Renal pelvis (tissue), 12 donors: ENCODE measurements at places on chromosomes 2 and 18. TPM values are rescaled to one million over a fixed set of nuclear protein-coding genes. Genes with fewer than 3 reads are reported as not detected.

SLC5A7 gene
- polyA plus RNA-seq: 0.76 TPM

ERICH2 gene
- 2.5 TPM for polyA plus RNA-seq

HOXD12 gene
- polyA plus RNA-seq: 1.1 TPM

BOLL gene
- not detected for polyA plus RNA-seq

LCT gene
- 0.04 TPM for polyA plus RNA-seq

UGT1A5 gene
- polyA plus RNA-seq: not detected

TTC39C gene
- 6.3 TPM for polyA plus RNA-seq

CRYBA2 gene
- not detected for polyA plus RNA-seq

GORASP2 gene
- 77.2 TPM for polyA plus RNA-seq

MEP1B gene
- 0.64 TPM for polyA plus RNA-seq

CFAP53 gene
- 5.8 TPM for polyA plus RNA-seq

PAX8 gene
- polyA plus RNA-seq: 742 TPM

SERPINE2 gene
- 112 TPM for polyA plus RNA-seq

ARHGEF4 gene
- polyA plus RNA-seq: 8.4 TPM

PRKAG3 gene
- 0.21 TPM for polyA plus RNA-seq

ZNF521 gene
- polyA plus RNA-seq: 31.2 TPM

SLC4A5 gene
- polyA plus RNA-seq: 3.4 TPM

LRRTM1 gene
- polyA plus RNA-seq: 24.0 TPM

CNGA3 gene
- polyA plus RNA-seq: not detected

FOSL2 gene
- polyA plus RNA-seq: 27.7 TPM

SIGLEC15 gene
- polyA plus RNA-seq: 0.74 TPM

GKN2 gene
- polyA plus RNA-seq: not detected
